ENCODE measurements at places on chromosomes 1 and 21.
A peak's percentile ranks its signal among the peaks of the same experiment; 100 is the strongest.

GRCh38 chr1:175129644-175129996 lies 62.0 kb downstream of the TNN start:
- DNase-seq, result no peak

GRCh38 chr1:1167398-1167821 lies 6.3 kb upstream of the TTLL10 start:
- no peak for DNase-seq

- no peak for DNase-seq
Measured at GRCh38 chr1:26959722-26960624, at the start of gene KDF1. TSS of gene KDF1 (minus strand) at chr1:26960468. CDS start at chr1:26952380, 8,088 bp downstream.

GRCh38 chr1:5847013-5847659 lies 145.1 kb downstream of the NPHP4 start:
- no peak for DNase-seq

DNA sequence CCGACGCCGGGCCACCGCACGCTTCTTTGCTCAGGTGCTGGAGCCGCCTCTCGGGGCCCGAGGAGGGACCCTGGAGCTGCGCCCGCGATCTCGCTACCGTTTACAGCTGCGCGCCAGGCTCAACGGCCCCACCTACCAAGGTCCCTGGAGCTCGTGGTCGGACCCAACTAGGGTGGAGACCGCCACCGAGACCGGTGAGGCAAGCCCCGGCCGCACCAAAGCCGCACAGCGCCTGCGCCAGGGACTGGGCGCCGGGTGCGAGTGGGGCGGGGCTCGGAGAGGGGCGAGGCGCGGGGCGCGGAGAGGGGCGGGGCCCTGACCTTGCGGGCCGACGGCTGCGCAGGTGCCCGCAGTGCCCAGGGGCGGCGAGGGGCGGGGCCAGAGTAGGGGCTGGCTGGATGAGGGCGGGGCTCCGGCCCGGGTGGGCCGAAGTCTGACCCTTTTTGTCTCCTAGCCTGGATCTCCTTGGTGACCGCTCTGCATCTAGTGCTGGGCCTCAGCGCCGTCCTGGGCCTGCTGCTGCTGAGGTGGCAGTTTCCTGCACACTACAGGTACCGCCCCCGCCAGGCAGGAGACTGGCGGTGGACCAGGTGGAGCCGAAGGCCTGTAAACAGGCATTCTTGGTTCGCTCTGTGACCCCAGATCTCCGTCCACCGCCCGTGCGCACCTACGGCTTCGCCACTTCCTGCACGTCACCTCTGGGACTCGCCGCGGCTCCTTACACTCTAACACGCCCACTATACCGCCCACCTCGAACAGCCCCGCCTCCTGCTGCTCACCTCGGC lies 9.8 kb upstream of the CDC20 start:
- peak; percentile 56 for DNase-seq

DNA sequence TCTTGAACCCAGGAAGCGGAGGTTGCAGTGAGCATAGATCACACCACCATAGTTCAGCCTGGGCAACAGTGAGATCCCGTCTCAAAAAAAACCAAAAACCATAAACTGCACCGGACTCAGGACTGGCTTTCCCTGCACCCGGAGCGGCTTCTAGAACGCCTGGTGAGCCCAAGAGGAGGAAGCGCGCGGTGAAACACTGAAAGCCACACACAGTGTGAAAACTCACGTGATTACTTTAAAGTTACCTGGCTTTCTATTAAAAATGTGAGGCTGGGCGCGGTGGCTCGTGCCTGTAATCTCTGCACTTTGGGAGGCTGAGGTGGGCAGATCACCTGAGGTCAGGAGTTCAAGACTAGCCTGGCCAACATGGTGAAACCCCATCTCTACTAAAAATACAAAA lies 7.0 kb upstream of the TRAPPC10 start:
- no peak for DNase-seq

GRCh38 chr1:115473986-115474565 lies 136.0 kb upstream of the NGF start:
- DNase-seq, result no peak

GRCh38 chr21:15061747-15062605 lies 2.8 kb downstream of the NRIP1 start:
- no peak for DNase-seq

DNA sequence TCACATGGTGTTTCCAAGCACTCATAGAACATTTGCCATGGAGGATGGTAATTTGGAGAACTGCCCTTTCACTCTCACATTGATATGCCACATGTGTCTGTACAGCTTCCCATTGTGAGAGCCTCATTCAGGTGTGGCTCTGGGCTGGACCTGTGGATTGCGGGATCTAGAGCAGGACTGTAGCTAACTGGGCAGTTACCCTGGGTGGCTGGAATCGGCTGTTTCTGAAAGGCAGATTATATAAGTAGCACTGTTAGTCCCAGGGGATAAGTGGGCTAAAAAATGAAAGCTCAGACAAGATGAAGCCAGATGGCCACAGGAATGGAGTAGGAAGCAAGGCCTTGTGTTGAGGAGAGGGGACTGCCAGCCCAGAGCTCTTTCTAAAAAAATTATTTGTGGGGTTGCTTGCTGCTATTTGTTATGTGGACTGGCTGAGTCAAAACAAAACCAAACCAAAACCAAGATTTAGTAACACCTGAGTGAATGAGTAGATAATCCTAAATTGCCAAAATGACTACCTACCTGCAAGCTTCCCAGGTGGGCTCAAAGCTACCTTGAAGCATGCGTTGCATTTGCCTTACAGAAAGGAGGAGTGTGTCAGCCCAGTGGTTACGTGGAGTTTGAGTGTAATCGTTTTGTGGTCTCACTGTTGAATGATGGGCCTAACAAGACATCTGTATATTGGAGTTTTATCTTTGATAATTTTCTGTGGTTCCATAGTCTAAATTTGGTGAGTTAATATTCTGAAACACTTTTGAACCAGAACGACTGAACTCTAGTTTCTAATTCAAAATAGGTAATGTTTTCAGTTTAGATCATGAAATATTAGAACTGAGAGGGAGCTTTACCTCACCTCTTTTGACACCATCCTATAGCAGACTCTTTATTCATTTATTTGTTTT lies 58.0 kb downstream of the SDCCAG8 start:
- DNase-seq, result no peak

DNA sequence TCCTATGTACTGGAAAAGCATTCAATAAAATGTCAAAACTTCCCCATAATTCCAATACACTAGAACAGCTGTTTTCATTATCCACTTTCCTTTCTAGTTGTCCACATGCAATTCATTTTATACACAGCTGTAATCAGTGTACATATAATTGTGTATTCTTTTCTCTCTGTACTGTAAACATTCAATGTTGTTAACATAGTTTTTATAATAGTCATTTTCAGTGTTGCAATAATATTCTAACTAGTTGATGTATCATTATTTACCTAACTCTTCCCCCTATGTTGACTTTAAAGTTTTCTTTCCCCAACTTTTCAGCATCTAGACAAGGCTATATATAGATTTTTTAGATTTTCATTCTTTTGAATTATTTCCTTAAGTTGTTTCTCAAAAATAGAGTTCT lies 44.4 kb downstream of the DIPK1A start:
- no peak for DNase-seq

- no peak for DNase-seq
Measured at GRCh38 chr1:182101415-182102042, 40.0 kb upstream of the ZNF648 start.

GRCh38 chr1:224380003-224380402 lies 23.3 kb downstream of the CNIH4 start:
- DNase-seq, result no peak

- DNase-seq, result no peak
Measured at GRCh38 chr1:33818071-33818470, 45.8 kb upstream of the HMGB4 start.

DNA sequence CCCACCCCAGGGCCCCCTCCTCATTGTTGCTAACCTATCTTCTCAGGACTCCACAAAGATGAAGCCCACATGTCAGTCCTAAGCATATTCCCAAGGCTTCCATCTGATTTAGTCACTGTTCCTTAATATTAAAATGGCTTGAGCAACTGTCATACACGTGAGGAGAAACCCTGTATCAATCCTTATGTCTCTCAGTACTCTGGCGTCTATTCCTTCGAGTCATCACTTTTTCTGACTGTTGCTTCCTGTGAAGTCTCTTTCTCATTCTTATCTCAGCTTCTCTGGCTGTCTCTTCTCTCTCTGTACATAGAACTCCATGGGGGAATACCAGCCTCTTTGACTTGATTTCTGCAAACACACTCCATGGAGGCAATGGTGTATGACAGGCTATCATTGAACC lies 98.4 kb downstream of the C4BPA start:
- DNase-seq, result no peak

DNA sequence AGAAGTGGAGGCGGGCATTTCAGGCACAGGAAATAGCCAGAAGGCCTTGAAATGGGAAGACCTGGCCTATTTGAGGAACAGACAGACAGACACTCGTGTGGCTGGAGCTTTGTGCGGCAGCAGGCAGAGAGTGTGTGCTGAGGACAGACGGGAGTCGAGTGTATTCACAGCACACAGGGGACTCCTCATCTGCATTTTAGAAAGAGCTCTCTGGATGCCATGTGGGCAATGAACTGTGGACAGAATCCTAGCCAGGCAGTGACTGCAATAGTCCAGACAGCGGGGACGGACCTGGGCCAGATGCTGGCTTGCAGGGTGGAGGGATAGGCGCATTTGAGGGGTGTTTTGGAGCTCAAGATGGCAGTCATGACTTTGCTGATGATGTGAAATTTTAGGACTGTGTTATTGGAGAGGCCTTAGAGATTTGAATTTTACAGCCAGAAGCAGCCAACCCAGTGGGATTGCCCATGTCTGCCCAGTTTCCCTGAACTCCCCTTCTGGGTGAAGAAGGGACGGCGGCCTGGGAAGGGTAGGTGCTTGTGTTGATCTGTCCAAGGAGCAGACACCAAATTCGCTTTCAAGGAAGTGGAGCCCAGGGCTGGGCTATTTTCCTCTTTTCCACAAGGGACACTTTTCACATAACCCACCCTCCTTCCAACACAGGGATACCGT lies 43.7 kb downstream of the CHAF1B start:
- no peak for DNase-seq

DNA sequence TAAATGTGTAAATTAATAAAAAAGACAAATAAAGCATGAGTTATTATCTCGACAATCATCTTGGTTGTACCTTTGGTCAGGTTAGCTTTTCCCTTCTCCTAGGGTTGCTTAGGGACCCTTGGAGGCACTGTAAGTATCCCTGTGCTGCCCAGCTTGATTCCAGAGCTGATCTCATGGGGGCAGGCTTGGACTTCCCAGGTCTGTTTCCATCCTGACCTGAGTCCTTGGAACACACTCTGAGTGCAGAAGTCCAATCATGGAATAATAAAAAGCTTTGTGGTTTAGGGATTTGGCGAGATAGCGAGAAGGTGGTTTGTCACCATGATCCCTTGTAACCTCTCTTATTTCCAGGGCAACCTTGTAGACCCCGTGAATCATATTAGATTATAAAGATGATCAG lies 18.7 kb upstream of the PAPPA2 start:
- no peak for DNase-seq

DNA sequence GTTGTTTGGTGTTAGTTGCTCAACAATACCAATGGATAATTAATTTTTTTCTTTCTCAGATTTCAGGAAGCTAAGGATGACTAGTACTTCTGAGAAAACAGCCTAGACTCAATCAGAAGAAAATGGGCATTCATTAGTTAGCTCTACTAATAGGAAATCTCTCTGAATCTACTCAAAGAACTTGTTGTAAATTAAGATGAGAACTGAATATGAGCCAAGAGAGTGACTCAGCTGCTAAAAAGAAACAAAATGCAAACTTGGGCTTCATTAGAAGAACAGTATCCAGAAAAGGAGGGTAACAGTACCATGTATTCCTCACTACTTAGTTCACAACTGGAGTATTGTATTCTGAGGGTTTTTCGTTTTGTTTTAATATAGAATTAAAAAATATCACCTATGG lies 12.5 kb downstream of the FOXJ3 start:
- DNase-seq, result no peak

- DNase-seq, result no peak
Measured at GRCh38 chr1:149993181-149993580, 17.3 kb downstream of the OTUD7B start.

DNA sequence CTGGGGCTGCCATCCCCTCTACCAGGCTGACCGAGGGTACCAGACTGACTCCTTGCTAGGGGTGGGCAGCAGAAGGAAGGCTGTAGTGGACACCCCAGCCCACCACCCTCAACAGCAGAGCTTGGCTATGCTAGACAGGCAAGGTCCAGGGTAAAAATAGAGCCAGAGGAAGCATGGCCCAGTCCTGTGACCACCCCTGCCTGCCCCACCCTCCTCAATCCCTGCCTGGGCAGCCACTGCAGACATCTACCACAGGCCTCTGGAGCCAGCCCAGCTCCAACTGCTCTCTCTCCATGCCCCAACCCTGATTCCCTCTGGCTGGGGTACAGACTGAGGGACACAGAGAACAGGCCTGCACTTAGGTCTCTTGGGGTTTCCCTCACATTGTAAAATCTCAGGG lies 1.7 kb downstream of the S100A1 start:
- DNase-seq, result no peak

DNA sequence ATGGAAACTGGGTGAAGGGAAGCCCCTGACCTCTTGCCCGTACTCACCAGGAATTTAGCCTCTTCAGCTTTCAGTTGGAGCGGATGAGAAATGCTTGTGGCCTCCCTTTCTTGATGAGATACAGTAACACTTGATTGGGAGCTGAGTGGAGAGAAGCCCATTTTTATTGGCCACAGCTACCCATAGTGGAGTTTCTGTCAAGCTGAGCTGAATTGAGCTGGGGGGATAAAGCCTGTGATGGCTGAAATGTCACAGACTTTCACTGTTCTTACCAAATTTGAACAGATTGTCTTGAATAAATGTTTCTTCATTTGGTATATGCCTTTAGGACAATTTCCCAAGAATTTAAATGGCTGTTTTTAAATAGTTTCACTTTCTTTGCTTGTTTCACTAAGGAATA lies 125.9 kb downstream of the ZMYM4 start:
- DNase-seq, result no peak

GRCh38 chr1:199167460-199167859 lies 528.6 kb downstream of the PTPRC start:
- no peak for DNase-seq

DNA sequence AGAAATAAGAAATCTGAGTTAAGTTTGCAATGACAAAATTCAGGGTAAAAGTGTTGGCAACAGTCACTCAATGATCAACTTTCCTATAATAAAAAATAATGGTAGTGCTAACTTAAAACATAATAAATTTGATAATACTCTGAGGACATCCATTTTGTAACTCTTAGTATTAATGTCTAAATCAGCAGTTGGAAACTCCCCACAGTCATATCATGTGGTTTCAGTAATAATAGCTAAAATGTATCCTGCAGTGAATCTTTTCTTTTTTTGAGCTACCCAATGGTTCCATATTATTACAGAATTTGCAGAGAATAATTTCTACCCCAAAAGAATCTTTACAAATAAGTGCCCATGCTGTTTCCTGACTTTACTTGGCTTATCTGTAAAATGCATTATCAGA lies 286.7 kb downstream of the PTPRC start:
- DNase-seq, result no peak

GRCh38 chr1:226624526-226624925 lies 76.0 kb downstream of the STUM start:
- DNase-seq, result no peak

DNA sequence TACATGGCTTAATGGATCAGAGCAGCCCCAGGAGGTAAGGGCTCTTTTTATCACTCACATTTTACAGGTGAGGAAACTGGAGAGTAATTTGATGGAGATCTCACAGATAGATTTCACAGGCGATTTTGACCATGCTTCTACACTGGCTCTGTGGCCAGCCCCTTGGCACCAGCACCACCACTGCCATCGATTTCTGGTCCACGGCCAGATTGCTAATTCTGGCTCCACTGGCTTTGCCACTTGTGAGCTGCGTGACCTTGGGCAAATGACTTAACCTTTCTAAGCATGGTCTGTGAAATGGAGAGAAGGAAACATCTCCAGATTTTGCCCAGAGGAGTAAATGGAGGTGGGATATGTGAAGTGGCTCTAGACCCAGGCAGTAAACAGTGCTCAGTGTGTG lies 32.6 kb downstream of the KCNC4 start:
- DNase-seq, result no peak

Data from posterior cingulate gyrus (tissue), 11 donors.